H9 (cell line): ENCODE measurements at places on chromosomes 13 and 19. TPM values are rescaled to one million over a fixed set of nuclear protein-coding genes. Genes with fewer than 3 reads are reported as not detected.

The FBXO27 gene
- 14.5 and 16.7 TPM in 2 replicates for total RNA-seq

The PTH2 gene
- 0.92 and 0.96 TPM in 2 replicates for total RNA-seq

The PLEKHJ1 gene
- total RNA-seq, result 139 and 148 TPM in 2 replicates

The CGB7 gene
- total RNA-seq, result 1.2 TPM in 2 replicates

The ZNF584 gene
- 6.5 and 7.4 TPM in 2 replicates for total RNA-seq

The ATP4A gene
- total RNA-seq, result 0.24 and 0.88 TPM in 2 replicates

The FUT1 gene
- 15.9 and 16.1 TPM in 2 replicates for total RNA-seq

The CEACAM20 gene
- not detected in 2 replicates for total RNA-seq

The TRPM4 gene
- total RNA-seq, result 6.9 and 7.2 TPM in 2 replicates

The SMG9 gene
- total RNA-seq, result 47.9 and 52.2 TPM in 2 replicates

The MIPEP gene
- 18.5 and 19.5 TPM in 2 replicates for total RNA-seq

The INAFM1 gene
- 8.5 and 9.2 TPM in 2 replicates for total RNA-seq

The STOML3 gene
- not detected in 2 replicates for total RNA-seq

- no peak for DNase-seq
Measured at GRCh38 chr19:31214997-31215396, 134.2 kb downstream of the TSHZ3 start.

DNA sequence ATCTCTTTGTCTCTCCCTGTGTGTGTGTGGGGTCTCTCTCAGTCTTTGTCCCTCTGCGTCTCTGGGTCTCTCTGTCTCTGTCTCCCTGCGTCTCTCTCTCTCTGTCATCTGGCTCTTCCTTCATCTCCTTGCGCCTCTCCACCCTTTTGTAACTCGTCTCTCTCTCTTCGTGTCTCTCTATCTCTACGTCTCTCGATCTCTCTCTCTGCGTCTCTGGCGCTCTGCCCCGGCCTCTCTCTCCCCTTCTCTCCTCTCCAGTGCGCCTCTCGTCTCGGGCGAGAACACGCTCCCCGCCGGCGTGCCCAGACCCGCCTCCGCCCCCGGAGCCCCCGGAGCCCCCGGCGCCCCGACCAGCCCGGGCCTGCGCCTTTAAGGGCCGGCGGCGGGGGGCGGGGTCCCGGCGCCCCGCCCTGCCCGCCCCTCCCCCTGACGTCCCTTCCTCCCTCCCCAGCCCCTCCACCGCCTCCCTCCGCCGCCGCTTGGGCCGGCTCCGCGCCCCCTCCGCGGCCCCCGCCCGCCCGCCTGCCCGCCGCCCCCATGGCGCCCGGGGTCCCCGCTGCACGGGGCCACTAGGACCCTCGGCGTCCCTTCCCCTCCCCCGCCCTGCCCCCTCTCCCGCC lies at the start of gene MARK4:
Gene MARK4 (plus strand): TSS at position 440 of the 620 bp plus-strand sequence. CDS start 318 bp downstream, outside the sequence.
- DNase-seq, result peak; percentile 69

DNA sequence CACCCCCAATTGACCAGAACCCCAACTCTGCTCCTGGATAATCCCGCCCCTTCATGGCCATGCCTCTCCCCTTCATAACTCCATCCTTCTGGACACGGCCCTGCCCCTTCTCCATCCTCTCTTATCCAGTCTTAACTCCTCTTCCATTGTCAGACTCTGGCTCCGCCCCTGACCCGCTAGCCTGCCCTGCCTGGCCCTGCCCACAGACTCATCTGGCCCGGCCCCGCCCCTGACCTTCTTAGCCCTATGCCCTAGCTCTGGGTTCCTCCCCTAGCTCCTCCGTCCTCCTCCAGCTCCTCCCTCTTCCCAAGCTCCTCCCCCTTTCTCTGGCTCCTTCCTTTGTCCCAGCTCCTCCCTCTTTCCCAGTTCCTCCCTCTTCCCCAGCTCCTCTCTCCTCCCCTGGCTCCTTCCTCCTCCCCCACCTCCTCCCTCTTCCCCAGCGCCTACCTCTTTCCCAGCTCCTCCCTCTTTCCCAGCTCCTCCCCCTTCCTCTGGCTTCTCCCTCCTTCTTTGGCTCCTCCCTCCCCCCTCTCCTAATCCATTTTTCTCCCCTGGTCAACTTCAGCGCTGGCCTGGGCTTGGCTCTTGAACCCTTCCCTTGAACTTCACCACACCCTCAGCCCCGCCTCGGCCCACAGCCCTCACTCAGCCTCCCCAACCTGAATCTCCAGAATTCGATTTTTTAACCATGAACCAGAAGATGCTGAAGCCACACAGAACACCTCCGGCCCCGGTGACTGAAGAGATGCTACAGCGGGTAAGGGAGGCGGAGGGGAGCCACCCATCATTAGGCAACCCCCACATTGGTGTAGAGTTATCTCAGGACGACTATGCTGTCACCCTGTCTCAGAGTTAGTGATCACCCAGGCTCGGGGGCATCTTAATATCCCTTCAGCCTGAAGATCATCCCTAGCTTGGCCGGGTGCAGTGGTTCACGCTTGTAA lies 9.2 kb upstream of the ZNF358 start:
- peak; percentile 99 for DNase-seq

GRCh38 chr13:69706807-69707206 lies 400.8 kb upstream of the ATXN8OS start:
- DNase-seq, result no peak

DNA sequence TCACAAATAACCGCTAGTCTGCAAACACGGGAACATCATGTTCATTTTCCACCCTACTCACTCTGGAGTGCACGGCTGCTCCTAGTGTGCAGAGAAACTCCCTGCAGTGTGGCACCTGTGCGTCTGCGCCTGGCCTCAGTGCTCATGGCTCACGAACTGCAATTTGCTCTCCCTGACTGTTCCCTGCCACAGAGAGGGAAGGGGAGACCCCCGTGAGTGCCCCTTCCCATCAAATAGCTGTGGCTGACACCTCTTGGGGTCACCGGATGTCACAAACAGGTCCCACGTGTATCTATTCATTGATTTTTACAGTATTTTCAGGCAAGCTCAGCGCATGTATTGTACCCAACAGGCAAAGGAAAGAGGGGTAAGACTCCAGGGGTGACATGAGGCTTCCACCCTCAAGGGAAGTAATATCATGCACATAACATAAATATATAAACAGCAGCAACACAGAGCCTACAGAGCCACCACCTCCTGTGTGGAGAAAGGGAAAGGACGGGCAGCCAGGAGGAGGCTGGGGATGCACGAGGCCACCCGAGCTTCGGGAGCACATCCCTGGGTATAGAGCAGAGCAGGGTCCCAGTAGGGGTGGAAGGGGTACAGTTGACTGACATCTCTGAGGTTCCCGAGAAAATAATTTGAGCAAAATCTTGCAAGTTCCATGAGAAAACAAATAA lies 140.3 kb upstream of the SOX1 start:
- DNase-seq, result peak; percentile 17

DNA sequence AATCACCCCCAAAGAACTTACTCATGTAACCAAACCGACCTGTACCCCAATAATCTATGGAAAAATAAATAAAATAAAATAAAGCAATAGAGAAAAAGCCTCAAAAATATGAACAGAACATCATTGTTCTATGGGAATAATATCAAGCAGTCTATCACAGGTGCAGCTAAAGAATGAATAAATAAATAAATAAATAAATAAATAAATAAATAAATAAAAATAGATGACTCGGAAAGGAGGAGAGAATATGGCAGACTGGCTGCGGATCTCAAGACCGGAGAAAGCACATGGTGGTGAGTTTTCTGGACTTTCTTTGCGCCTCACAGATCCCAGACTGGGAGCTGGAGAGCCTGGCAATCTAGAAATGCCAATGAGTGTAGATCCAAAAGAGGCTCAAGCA lies 22.4 kb upstream of the CEACAM20 start:
- no peak for DNase-seq

DNA sequence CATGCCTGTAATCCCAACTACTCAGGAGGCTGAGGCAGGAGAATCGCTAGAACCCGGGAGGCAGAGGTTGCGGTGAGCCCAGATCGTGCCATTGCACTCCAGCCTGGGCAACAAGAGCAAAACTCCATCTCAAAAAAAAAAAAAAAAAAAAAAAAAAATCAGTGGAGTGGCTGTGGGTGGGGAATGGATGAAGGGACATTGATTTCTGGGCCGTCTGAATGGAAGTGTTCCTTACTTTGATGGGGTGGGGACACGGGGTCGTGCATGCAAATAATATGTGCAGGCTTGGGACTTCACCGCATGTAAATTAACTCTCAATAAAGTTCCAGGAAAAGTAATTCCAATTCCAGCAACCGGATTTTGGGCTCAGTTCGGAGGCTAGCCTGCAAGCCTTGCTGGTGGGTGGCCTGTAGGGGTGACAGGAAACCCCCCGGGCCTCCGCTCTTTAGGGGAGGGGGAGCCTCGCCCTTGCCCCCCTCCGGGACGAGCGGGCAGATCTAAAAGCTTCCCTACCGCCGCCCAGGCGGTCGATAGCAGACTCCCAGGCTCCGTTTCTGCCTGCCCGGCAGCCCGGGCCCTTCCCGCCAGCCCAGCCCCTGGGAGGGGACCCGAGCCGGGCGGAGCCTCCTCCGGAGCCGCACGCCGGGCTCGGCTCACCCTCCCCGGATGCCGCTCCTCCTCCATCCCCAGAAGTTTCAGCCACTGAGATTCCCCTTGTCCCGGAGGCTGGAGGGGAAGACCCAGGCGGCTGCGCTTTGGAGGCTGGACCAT lies 48.0 kb upstream of the ADGRE5 start:
- peak; percentile 60 for DNase-seq

DNA sequence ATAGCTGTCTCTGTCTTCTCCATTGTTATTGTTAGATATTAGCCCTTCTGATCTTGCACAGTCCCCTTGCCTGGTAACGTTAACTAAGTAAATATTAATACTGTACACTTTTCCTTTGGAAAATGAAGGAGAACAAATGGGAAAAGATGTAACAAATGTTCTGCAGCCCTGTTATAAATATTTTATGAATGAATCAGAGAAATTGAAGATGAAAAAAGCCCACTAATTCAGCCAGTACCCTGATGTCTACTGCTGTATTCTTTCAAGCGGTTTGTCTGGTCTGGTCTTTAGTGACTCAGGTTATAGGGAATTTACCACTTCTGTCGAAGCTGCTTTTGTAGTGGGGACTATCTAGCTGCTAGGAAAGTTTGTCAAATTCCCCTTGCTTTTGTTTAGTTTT lies 121.0 kb downstream of the COG6 start:
- DNase-seq, result no peak

GRCh38 chr13:106355866-106356265 lies 179.6 kb downstream of the EFNB2 start:
- no peak for DNase-seq

GRCh38 chr13:64529874-64530485 lies 2700.2 kb downstream of the PCDH9 start:
- DNase-seq, result peak; percentile 40

- no peak for DNase-seq
Measured at GRCh38 chr13:50277906-50278305, 262.7 kb downstream of the KCNRG start.

- DNase-seq, result no peak
Measured at GRCh38 chr13:46778890-46779289, 18.1 kb downstream of the ESD start.

GRCh38 chr19:21158523-21159135 lies 16.8 kb downstream of the ZNF431 start:
- DNase-seq, result no peak

- no peak for DNase-seq
Measured at GRCh38 chr13:101283782-101284181, 132.5 kb downstream of the NALCN start.

GRCh38 chr19:5680084-5680436 lies 256 bp downstream of the MICOS13 start:
- no peak for DNase-seq

DNA sequence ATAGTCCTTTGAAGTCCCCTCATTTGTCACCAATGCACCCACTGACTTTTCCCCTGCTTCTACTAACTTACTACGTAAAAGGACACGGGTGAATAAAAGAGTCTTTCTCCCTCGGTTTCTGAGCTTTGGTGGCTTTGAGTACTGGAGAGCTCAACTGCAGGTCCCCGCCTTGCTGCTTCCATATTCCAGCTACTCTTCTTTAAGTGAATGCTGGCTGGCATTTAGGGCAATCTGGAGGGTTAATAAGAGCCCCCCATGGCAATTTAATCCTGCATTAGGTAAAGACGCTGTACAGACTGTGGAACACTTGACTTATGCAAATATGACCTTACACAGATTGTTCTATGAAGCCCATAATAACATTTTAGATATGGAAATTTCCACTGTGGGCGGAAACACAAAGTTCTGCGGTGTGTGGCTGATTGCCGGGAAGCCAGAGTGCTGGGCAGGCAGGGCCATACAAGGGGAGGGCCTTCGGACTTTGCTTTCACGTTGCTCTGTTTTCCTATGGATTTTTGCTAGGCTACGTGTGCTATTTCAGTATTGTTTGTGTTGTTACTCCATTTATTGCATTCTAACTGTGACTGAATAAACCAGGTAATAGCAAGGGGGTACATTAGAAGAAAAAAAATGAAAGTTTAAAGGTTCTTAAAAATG lies 97.5 kb downstream of the SLC10A2 start:
- DNase-seq, result no peak

DNA sequence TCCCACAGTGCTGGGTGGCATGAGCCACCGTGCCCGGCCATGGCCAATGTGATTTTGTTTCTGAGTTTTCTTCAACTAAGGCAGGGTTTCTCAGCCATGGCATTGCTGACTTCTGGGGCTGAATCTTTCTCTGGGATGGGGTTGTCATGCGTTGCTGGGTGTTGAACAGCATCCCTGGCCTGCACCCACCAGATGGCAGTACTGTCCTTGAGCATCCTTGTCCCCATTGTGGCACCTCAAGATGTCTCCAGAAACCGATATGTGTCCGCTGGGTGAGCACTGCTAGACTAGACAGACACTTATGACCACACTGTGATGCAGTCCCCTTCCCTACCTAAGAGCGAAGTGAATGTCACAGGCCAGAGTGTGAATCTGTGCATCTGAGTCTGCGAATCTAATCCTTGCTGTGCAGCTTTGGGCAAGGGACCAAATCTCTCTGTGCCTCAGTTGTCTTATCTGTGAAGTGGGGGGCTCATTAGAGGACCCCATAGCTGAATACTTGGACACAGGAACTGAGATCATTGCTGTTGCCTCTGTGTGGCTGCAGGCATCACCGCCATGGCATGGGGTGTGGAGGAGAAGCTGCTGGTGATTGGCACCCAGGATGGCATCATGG lies 50.3 kb upstream of the SIN3B start:
- DNase-seq, result peak; percentile 71

GRCh38 chr13:94233401-94233800 lies 246.1 kb downstream of the DCT start:
- no peak for DNase-seq

DNA sequence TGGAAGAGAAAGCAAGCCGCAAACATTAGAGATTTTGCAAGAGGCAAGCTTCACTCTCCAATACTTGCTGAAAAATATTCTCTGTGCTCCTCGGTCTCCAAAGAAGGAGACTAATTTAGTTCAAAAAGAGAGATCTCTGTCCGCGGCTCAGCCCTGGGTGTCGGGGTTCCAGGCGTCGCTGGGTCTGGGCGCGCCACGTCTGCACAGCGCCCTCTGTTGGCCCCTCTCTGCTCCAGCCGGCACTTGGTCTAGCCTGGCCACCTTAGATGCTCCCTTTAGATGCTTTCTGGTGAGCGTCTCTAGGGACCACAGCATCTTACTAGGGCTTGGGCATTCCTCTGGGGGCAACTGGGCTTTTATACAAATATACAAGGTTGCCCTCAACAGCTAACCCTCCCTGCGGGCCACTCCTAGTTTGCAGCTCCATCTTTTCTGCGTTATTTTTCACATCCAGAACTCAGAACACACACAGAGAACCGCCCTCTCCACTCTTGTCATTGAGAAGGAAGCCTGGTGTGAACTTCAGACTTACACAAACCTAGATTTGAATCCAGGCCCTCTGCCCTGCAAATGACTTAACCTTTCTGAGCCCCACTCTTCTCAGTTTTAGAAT lies 78.3 kb downstream of the CYSLTR2 start:
- peak; percentile 74 for DNase-seq
